B cell (primary cell): ENCODE measurements at places on chromosomes 4 and X. TPM values are rescaled to one million over a fixed set of nuclear protein-coding genes. Genes with fewer than 3 reads are reported as not detected.

- DNase-seq = no peak
Measured at GRCh38 chr4:120545391-120545790, 377.1 kb downstream of the PRDM5 start.

DNA sequence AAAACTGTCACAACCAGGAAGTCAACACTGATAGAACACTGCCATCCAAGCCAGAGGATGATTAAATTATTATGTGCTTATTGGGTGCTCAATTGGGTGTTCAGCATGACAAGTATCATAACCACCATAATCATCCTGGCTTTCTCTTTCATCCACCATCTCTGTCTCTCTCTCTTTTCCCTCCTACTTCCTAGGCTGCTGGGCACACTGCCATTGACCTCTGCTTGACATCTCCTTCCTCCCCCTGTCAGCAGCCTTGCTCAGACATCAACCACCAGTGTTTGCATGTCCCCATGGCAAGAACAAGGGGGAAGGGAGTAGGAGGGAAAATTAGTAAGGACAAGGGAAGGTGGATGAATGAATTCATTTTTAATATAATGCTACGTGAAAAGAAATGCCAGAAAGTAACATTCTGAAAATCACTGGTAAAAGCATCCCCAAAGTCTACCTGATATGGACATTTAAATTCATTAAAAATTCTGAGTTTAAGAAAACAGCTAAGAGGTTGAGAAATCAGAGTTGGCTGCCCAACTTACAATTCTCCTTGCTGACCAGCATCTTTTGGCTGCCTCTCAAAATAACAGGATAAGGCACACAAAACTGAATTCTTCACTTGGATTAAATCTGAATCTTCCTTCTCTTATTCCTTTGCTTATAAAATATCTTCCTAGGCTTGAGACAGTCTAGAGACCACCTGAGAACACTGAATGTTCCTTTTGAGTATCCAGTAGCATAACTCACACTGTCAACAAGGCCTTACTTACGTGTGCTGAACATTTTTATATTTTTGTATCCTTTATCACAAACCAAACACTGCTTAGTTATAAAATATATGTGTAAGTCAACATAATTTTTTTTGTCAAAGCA lies 48.5 kb downstream of the SNCA start:
- DNase-seq = no peak

- no peak for DNase-seq
Measured at GRCh38 chr4:189497516-189497915, 443.2 kb upstream of the FRG1 start.

- DNase-seq = no peak
Measured at GRCh38 chrX:119003462-119003861, 29.0 kb downstream of the LONRF3 start.

DNA sequence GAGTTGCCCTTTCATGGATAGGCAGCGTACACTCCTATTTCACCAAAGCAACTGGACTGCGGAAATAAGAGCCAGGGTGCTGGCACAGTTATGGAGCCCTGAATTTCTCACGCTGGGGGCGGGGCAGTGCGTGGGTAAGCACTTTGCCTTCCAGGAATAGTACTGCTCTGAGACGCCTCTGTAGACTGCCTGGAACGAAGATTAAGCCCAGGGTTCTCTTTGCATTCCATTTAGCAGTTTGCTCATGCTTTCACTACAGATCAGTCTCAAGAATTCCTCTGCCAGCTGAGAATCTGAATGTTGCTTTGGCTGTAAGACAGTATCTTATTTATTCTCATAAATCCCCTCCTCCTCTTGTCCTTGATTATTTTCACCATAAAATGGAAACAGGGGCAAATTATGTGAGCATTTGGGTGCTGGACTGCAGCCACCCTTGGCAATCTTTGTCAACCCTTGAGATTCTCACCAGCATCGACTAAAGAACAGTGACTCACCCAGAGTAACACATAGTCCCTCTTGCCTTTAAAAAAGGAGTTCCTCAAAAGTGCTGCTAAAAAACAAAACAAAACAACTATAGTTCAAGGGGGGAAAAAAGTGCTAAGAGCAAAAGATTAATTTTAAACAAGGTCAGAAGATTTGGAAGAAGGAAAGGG lies 88.9 kb upstream of the CITED1 start:
- no peak for DNase-seq

- DNase-seq = no peak
Measured at GRCh38 chr4:144711700-144712456, 65.9 kb downstream of the HHIP start.

GRCh38 chr4:134544303-134544770 lies 342.7 kb upstream of the PABPC4L start:
- no peak for DNase-seq

Gene RNF212
- 2.1 TPM in 2 replicates for polyA plus RNA-seq
